ENCODE measurements at places on chromosomes 11 and 22.

GRCh38 chr11:102216433-102217075 lies 100.7 kb upstream of the BIRC3 start:
- no peak for DNase-seq

DNA sequence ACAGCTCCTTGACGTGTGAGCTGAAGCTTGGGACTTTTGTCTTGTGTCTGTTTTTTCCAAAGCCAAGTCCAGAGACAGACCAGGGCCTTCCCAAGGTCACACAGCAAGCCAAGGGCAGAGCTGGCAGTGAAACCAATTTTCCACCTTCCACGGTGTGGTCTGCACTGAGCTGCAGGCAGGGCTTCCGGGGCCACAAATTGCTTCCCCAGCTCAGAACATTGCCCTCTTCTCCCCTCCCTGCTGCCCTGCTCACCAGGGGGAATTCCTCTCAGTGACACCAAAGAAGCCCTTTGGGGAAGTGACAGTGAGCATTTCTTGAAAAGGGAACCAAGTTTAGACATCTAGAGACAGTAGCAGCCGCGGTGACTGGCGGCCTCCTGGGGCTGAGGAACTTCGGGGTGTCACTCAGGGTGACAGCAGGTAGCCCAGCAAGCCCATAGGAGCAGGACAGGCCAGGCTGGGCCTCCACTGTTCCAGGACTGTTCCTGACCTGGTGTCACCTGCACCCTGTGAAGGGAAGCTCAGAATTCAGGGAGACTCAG lies 9.2 kb downstream of the FXYD2 start:
- no peak for DNase-seq

DNA sequence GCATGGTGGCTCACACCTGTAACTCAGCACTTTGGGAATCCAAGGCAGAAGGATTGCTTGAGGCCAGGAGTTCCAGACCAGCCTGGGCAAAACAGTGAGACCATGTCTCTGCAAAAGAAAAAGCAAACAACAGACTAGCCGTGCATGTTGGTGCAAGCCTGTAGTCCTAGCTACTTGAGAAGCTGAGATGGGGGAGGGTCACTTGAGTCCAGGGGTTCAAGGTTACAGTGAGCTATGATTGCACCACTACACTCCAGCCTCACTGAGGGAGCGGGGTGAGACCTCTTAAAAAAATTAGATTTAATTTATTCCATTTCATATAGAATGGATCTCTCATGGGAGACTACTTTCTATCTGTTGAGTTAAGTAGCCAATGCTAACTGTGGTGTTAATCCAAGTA lies 50.4 kb downstream of the DDX10 start:
- DNase-seq, result no peak

DNA sequence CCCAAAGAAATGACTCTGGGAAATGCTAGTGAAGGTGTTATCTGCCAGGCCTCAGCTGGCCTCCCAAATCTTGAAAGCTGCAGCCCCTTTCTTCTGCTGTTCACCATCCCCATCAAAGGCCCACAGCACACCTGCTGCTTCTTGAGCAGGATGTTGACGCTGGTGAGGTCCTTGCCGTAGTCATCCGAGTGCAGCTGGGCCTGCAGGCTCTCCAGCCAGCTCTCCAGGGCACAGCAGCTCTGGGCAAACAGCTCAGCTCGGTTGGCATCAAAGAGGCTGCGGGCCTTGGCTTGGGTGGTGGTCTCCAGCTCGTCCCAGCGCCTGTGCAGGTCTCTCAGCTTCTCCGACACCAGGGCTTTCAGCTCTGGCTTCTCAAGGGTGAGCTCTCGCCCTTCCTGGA lies 18.5 kb upstream of the RBM4B start:
- DNase-seq, result no peak

GRCh38 chr11:12148882-12149281 lies 38.5 kb downstream of the MICAL2 start:
- no peak for DNase-seq

DNA sequence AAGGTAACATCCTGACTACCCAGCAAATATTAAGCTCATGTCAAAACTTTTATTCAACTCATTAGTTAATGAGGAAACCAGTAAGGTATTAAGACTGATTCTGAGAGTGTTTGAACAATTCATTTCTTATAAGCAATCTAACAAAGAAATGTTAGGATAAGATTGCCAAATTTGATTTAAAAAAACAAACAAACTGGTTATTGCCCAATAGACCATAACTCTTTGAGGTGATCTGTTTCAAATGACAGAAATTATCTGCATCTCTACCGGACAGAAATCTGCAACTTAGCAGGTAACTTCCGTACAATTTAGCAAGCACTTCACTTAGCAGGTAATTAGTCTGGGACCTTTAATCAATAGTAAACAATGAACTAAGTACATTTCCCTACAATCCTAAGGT lies 82.9 kb upstream of the BARX2 start:
- DNase-seq, result no peak
